Nephron progenitor cell (in vitro differentiated cells): ENCODE measurements at places on chromosomes 11 and 22.

- DNase-seq, result no peak
Observed at GRCh38 chr11:113417428-113417827, 29.8 kb downstream of the ANKK1 start.

GRCh38 chr11:42773729-42774128, 538.1 kb upstream of the API5 start:
- no peak for DNase-seq

DNA sequence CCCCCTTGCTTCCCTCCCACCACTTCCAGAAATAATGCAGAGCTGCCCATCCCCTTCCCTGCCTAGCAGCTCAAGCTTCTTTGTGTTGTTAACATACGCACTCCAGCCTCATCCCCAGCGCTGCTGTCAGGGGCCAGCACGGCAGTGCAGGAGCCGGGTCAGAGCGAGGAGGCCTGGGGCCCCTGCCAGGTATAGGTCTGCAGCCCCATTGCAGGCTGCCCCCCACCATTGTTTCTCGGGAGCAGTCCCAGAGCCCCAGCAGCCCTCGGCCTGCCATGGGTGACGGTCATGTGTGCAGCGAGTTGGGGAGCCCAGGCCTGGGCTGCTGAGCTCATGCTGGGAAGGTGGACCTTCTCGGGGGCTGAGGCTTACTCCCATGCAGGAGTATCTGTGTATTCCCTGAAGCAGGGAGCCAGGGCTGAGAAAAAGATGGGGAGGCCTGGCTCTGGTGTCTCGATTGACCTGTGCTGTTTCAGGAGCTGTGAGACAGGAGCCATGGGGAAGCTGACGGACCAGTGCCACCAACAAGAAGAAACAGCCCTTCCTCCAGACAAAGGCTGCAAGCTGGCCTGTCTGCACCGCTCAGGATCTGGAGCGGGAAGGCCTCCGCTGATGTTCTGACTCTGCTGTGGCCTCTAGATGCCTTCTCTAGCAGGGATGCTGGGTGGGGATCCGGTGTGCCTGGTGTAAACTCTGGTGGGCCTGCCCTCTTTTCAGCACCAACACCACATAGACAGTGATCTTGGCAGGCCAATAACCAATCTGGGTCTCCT, 220.5 kb upstream of the B3GAT1 start:
- no peak for DNase-seq

GRCh38 chr11:40602866-40603552, 856.4 kb downstream of the LRRC4C start:
- DNase-seq, result no peak

GRCh38 chr22:38043151-38044039, 13.8 kb upstream of the PICK1 start:
- no peak for DNase-seq

- DNase-seq, result no peak
Observed at GRCh38 chr22:45638834-45639746, 32.5 kb upstream of the ATXN10 start.
